ENCODE measurements at places on chromosomes 4 and X.

DNA sequence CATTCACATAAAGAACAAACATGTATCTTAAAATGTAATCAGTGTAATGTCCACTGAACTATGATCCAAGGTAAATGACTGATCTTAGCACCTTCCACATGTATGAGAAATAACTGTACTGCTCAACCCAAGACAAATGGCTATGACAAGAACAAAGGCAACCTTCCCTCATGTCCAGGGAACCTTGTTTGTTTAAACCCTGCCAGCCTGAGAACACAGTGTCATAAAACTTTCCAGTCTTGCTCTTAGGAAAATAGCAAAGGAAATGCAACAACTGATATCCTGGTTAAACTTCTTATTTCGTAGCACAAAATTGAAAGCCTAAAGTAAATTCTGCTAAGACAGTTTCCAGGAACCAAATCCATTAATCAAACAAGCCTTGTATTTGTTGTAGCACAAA lies 494.3 kb downstream of the IL15 start:
- no peak for DNase-seq

- peak; percentile 30 for DNase-seq
These were observed 100.1 kb downstream of the CEP135 start for GRCh38 chr4:56048702-56049431.

GRCh38 chr4:156941940-156942548 lies 29.6 kb downstream of the PDGFC start:
- peak; percentile 97 for DNase-seq

DNA sequence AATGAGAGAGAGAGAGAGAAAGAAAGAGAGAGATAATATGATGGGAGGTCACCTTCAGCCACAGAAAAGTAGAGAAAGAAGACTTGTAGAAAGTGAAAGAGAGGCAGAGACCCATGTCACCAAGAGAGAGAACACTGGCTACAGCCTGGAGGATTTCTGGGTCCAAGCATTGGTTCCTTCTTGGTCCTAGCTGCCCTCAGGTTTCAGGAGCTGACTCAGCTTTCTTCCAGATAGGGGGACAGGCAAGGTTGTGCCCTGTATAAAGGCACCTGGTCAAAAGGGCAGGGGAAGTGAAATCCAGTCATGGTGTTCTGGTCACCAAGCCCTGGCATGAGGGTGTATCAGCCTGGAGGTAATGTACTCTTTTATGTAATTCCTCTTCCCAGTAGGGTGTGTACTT lies 47.5 kb upstream of the XK start:
- DNase-seq, result no peak

DNA sequence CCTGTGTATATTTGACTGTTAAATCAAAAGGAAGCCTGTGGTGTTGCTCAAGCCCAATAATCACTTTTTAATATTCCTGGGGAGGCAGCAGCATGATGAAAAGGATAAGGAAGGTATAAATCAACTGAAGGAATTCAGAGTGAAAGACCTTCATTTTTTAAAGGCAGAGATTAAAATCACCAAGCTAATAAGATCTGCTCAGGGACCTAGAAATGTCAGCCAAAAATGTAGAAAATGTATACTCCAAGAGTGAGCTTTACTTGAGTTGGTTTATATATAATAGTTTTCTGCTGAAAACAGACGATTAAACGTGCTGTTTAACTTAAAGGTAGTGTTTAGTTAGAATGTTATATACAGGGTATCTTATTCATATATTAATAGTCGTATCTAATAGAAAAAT lies 549.3 kb downstream of the IQCM start:
- DNase-seq, result no peak

DNA sequence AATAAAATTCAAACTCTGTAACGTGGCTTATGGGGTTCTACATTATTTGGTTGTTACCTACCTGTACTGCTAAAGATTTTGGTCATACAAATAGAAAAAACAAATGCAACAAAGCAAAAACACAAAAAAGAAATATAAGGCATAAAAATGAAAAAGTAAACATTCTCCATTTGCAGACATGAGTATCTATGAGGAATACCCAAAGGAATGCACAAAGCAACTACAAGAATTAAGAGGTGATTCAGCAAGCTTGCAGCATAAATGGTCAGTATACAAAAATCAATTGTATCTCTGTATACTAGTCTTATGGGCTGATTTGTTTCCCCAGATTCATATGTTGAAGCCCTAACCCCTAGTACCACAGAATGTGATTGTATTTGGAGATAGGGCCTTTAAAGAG lies 3.6 kb upstream of the PDE5A start:
- peak; percentile 39 for DNase-seq

DNA sequence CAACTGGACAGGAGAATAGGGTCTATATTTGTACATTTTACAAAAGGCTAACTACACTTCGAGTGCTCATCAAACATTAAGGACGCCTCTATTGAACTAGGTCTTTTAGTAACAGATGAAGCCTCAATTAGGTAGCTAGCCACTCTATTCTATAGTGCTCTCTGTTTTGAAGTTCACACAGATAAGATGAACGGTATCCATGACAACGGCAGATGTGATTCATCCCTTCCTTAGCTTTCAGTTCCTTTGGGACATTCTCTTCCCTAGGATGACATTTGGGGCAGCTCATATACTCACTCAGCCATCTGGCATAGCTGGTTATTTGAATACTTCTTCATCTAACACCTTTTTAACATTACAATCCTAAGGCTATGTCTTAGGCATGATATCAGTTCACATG lies 62.4 kb upstream of the WDFY3 start:
- DNase-seq, result peak; percentile 96

DNA sequence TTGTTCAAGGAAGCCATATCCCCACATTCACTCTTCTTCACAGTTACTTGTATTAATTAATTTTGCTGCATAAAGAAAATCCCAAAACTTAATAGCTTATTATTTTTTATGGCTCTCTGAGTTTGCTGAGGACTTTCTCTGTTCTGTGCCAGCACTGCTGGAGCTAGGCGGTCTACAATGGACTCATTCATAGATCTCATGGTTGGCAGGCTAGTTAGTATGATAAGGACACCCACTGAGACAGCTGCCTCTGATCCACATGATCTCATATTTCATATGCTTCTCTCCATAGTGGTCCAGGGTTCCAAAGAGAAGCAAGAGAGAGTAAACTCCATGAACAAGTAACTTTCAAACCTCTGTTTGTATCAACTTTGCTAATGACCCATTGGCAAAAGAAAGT lies 170.2 kb downstream of the ADGRA3 start:
- no peak for DNase-seq

All from brain microvascular endothelial cell (primary cell).